Stimulated activated naive CD4-positive, alpha-beta T cell treated with Interleukin-2 at 50 U/mL for 16 hours (primary cell): ENCODE measurements at places on chromosomes 1 and 21.

GRCh38 chr1:24643363-24644099 lies 429 bp downstream of the SRRM1 start:
- DNase-seq, result peak; percentile 69

- no peak for DNase-seq
These were observed 34.7 kb upstream of the LRRC3 start for GRCh38 chr21:44420416-44421205.

GRCh38 chr1:61254634-61255357 lies 172.4 kb downstream of the NFIA start:
- DNase-seq, result no peak

- no peak for DNase-seq
These were observed 85.4 kb downstream of the APP start for GRCh38 chr21:26085127-26085526.

- DNase-seq, result no peak
These were observed 11.8 kb upstream of the OTUD7B start for GRCh38 chr1:150022357-150022756.

- no peak for DNase-seq
These were observed 17.3 kb upstream of the RAP1A start for GRCh38 chr1:111602302-111602701.

GRCh38 chr1:177567393-177567792 lies 396.6 kb downstream of the BRINP2 start:
- DNase-seq, result no peak

DNA sequence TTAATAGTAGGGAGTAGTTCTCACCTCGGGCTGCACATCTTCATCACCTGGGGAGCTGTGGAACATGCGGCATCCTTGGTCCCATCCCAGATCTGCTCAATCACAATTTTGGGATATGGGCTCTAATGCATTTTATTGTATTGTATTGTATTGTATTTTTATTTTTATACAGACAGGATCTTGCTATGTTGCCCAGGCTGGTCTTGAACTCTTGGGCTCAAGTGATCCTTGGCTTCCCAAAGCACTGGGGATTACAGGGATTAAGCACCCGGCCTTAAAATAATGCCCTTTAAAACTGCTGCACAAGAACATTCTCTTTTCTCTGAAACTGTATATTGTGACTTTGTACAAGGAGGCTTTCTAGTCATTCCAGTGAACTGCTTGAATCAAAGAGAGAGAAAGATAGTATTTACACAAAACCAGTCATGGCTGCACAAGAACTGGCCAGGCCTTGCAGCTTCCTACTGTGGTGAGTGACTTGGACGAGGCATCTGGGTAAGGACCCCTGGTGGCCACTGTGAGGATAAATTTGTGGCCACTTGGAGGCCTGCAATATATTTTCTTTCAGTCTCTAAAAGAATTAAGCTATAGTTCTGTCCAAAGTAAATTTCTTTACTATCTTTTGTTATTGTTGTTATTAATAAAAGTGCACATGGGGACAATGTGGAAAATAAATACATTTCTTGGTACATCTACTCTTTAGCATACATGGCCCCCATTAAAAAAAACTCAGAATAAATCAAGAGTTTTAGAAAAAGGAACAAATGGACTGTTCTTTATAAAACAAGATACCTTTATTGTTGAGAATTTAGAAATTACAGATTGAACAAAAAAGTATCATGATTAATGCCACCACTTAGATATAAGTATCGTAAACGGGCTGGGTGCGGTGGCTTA lies 48.0 kb downstream of the TBCE start:
- DNase-seq, result peak; percentile 52
